Non-pigmented ciliary epithelial cell (primary cell): ENCODE measurements at places on chromosomes 7 and 10.

GRCh38 chr10:34434119-34434594 lies 380.9 kb downstream of the PARD3 start:
- peak; percentile 75 for DNase-seq

DNA sequence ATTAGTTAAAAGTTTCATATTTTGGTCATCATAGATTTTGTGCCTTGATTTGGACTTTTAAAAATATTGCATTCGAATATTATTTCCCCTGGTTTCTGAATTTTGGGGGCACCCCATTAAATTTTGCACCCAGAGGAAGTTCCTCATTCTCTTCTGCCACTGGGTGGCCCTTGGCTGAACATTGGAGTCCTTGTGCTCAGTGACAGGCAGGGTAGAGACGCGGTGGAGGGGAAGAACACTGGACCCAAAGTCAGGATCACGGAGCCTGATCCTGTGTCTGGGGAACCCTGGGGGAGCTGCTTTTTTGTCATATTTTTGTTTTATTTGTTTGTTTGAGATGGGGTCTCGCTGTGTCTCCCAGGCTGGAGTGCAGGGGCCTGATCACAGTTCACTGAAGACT lies 74.7 kb downstream of the MKI67 start:
- no peak for DNase-seq

DNA sequence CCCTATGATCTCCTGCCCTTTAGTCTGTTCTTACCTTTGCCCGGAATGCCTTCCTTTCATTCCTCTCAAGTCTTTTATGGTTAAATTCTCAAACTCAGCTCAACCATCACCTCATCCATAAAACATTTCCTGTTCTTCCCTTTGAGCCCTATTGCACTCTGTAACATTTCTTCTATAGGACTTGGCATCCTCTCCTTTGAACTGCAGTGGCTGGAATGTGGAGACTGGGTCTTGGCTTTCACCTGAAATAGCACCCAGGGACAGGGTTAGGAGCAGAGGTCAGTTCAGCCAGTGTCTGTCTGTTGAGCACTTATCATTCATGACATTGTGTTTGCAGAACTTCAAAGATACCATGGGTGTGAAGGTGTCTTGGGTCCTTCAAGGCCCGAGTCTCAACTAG lies 7.2 kb downstream of the NFE2L3 start:
- DNase-seq: peak; percentile 18

DNA sequence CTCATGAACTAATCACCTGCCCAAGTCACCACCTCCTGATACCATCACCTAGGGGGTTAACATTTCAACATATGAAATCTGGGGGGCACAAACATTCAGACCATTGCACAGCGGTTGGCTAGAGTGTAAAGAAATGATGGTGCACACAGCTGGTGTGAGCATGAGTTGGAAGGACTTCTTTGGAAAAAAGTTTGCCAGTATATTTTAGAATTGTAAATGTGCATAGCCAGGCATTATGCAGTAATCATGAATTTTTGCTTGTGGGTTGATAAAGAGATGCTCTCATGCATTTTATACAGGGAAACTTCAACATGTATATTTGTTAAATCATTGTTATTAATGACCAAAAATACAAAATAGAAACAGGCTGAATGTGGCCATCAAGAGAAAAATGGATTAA lies 100.0 kb downstream of the VWC2 start:
- no peak for DNase-seq

DNA sequence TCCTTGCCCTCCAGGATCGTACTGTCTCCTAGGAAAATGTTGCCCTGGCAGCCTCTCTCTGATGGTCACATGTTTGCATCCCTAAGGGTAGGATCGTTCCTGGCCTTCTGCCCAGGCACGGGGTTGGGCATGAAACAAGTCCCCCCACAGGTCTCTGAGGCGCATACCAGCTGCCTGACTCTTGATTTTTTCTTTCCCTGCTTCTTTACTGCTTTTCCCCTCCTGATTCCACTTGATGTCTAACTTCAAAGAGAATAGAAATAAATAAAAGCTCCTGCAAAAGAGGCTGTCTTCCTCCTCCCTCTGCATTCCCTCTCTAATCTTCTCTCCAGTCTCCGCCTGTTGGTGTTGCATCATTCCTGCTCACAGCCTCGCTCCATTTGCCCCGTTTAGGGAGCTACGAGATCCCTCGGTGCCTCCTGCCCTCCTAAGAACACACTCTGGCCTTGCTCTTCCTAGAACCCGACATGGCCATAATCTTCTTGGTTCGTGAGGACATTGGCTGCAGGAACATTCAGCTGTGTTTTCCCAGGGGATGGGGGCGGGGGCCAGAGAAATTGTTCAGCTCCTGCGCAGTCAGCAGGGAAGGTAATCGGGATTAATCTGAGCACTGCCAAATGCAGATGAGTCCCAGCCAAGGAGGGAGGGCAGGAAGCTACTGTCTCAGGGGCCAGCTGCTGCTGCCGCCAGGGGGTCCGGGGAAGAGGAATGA lies 26.0 kb downstream of the LEP start:
- no peak for DNase-seq

DNA sequence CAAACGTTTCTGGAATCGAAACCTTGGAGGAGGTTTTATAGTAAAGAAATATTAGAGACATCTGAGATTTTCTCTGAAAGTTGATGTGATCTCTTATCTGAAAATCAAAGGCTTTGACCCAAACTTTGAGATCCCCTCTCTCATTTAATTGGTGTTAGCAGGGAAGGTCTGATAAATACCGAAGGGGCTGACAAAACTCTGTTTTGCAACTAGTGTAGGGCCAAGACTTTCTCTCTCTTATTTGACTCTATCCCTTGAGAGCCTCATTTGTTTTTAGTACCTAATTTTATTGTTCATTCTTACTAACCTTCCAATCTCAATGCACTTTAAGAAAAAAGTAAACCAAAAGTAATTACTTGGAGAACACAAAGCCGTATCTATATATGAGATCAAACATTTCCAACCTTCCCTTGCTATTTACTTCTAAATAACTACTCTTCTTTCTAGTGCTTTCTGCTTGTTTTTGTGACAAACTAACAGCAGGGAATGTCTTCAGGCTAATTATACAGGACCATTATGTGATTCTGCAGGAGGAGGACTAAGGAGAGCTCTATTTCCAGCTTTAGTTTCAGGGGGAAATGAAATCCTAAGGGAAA lies 33.4 kb upstream of the NPVF start:
- no peak for DNase-seq

DNA sequence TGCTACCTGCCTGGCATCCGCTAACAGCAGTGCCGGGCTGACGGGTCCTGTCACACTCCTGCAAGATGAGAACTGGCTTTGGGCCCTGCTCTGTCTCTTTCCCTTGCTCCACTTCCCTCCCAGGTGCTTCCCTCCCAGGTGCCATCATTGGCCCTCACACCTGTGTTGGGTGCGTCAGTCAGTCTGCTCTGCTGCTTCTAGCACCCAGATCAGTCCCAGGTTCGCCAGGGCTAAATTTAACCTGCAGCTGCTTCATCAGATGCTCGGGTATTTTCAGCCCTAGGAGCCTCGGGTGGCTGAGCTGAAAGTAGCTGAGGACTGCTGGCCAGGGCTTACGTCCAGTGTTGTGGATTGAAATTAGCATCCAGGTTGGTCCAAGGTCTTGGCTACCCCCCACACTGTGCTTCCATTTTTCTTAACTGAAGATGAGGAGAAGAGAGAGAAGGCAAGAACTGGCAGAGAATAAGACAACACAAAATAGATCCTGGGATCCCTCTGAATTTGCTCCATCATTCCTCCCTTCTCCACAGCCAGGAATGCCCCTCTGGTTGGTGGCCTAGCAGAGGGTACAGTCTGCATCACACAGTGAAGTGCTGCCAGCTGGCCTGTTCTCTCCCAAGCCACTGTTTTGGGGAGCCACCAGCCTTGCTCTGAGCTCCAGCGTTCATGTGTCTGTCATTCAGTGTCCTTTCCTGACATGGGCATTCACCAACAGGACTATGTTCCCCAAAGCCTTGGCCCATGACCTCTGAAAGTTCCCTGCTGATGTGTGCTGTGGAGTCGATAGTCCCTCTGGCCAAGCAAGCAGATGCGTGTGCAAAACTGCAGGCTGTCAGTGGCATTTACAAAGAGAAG lies 65.9 kb upstream of the SYPL1 start:
- no peak for DNase-seq

GRCh38 chr7:74130518-74130917 lies 43.6 kb upstream of the EIF4H start:
- DNase-seq: no peak

GRCh38 chr10:31974434-31975124 lies 45.9 kb upstream of the ARHGAP12 start:
- no peak for DNase-seq

- DNase-seq: no peak
Measured at GRCh38 chr7:94700926-94701554, 45.1 kb upstream of the SGCE start.

- DNase-seq: no peak
Measured at GRCh38 chr7:115637128-115637527, 393.4 kb downstream of the TFEC start.

GRCh38 chr7:76386691-76387260 lies 22.7 kb downstream of the SSC4D start:
- DNase-seq: no peak

GRCh38 chr10:114283535-114284234 lies 44.6 kb downstream of the VWA2 start:
- DNase-seq: no peak

DNA sequence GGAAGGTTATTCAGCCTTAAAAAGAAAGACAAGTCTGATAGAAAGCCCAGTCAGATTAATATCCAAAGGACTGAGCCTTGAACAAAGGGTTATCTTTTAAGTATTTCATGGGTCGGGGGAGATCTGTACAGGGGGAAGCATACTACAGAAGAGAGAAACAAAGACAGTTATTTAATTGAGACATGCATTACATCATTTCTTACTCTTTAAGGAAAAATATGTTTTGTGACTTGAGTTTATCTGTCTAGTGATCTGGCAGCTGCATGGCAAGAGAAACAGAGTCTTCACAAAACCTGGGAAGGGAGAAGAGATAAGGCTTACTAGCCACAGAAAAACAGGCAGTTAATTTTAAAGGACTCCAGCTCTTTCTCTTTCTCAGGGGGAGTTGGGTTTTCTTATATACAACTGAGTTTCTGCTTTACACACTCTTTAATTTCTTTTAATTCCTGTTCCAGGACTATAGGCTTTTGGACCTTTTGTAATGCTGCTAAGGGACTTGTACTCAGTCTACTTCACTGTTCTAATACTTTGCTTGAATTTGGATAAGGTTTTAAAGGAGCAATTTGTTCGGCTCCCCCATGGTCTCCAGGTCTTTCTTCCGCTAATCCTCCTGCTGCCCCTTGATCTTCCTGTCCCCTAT lies 20.9 kb upstream of the CYP3A43 start:
- no peak for DNase-seq

DNA sequence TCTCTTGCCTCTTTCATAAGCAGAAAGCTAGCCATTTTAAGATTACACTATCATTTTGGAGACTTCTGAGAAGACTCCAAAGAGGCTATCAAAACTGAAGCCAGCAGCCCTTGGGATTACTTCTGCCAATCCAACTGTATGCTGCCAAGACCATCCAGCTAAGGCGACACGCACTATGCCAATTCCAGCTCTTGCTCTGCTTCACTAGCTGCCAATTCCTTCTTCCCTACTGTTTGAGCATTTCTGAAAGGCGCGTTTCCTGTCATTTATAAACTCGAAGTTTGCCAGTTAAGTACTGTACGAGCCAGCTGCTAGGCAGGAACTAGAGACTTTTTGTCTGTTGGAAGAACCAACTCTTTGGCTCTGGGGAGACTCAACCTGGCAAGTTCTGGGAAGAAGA lies 36.5 kb downstream of the MALSU1 start:
- no peak for DNase-seq

DNA sequence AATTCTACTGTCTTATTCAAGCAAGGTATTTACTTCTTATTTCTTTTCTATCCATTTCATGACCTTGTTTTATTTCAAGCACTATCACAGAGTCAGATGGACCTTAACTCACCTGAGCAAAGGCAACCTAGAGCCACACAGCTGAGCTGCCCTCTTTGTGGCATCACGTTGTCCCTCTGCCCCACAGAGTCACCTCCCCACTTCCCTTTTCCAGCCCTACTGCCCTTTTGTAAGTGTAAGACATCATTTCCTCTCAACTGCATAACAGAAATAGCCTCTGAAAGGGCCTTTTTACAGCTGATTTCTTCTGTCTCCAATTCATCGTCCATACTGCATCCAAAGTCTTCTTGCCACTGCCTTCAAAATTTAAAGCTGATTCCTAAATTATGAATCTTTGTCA lies 946.0 kb downstream of the NRG3 start:
- DNase-seq: no peak
